B cell (primary cell): ENCODE measurements at places on chromosomes 2 and 18. TPM values are rescaled to one million over a fixed set of nuclear protein-coding genes. Genes with fewer than 3 reads are reported as not detected.

NDUFS1 gene
- total RNA-seq, result 42.4 and 46.3 TPM in 2 replicates

POMC gene
- total RNA-seq, result 3.4 and 4.3 TPM in 2 replicates

BCL2 gene
- 141 and 144 TPM in 2 replicates for total RNA-seq

CABYR gene
- total RNA-seq, result 1.7 and 2.0 TPM in 2 replicates

SLC30A3 gene
- total RNA-seq, result not detected in 2 replicates

KCNJ13 gene
- total RNA-seq, result not detected in 2 replicates

C2orf74 gene
- 16.2 and 18.3 TPM in 2 replicates for total RNA-seq

ASPRV1 gene
- 0.68 and 1.1 TPM in 2 replicates for total RNA-seq

NRP2 gene
- 4.4 and 6.8 TPM in 2 replicates for total RNA-seq

REG3A gene
- not detected in 2 replicates for total RNA-seq

ERMN gene
- total RNA-seq, result 11.9 and 12.6 TPM in 2 replicates

AGPS gene
- 23.2 and 25.5 TPM in 2 replicates for total RNA-seq

KIF1A gene
- total RNA-seq, result not detected in 2 replicates

REEP1 gene
- not detected in 2 replicates for total RNA-seq

UGT1A8 gene
- total RNA-seq, result not detected in 2 replicates

RAB6C gene
- not detected in 2 replicates for total RNA-seq

FMNL2 gene
- 8.4 and 8.8 TPM in 2 replicates for total RNA-seq

IGFBP2 gene
- not detected in 2 replicates for total RNA-seq

FBXO36 gene
- 1.5 TPM in 2 replicates for total RNA-seq

TNFRSF11A gene
- total RNA-seq, result 0.41 and 1.7 TPM in 2 replicates

MARCO gene
- total RNA-seq, result not detected in 2 replicates

GPBAR1 gene
- 0.81 and 1.5 TPM in 2 replicates for total RNA-seq

UGT1A5 gene
- total RNA-seq, result not detected in 2 replicates

ASB18 gene
- not detected in 2 replicates for total RNA-seq

PNO1 gene
- 10.8 and 12.3 TPM in 2 replicates for total RNA-seq

SCG2 gene
- 0.27 and 0.44 TPM in 2 replicates for total RNA-seq

KCNS3 gene
- total RNA-seq, result 0.41 and 0.76 TPM in 2 replicates

GATA6 gene
- not detected in 2 replicates for total RNA-seq

PXDN gene
- total RNA-seq, result 1.4 TPM in 2 replicates
